ENCODE measurements at places on chromosomes 5 and 9. TPM values are rescaled to one million over a fixed set of nuclear protein-coding genes. Genes with fewer than 3 reads are reported as not detected.

GRCh38 chr5:1736889-1737711 lies 62.5 kb downstream of the MRPL36 start:
- DNase-seq = no peak

DNA sequence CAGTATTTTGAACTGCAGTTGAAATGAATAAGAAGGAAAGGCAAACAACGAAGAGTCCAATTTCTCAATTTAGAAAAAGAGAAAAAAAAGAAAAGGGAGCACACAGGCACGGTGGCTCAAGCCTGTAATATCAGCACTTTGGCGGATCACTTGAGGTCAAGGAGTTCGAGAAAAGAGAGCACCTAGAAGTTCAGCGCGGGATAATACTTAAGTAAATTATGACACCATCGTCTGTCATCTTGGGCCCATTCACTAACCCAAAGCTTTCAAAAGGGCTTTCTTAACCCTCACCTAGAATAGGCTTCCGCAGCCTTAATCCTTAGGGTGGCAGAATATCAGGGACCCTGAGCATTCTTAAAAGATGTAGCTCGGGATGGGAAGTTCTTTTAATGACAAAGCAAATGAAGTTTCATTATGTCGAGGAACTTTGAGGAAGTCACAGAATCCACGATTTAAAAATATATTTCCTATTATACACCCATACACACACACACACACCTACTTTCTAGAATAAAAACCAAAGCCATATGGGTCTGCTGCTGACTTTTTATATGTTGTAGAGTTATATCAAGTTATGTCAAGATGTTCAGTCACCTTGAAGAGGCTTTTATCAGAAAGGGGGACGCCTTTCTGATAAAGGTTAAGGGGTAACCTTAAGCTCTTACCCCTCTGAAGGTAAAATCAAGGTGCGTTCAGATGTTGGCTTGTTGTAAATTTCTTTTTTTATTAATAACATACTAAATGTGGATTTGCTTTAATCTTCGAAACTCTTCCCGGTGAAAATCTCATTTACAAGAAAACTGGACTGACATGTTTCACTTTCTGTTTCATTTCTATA lies 602 bp upstream of the CD274 start:
- peak; percentile 36 for DNase-seq

DNA sequence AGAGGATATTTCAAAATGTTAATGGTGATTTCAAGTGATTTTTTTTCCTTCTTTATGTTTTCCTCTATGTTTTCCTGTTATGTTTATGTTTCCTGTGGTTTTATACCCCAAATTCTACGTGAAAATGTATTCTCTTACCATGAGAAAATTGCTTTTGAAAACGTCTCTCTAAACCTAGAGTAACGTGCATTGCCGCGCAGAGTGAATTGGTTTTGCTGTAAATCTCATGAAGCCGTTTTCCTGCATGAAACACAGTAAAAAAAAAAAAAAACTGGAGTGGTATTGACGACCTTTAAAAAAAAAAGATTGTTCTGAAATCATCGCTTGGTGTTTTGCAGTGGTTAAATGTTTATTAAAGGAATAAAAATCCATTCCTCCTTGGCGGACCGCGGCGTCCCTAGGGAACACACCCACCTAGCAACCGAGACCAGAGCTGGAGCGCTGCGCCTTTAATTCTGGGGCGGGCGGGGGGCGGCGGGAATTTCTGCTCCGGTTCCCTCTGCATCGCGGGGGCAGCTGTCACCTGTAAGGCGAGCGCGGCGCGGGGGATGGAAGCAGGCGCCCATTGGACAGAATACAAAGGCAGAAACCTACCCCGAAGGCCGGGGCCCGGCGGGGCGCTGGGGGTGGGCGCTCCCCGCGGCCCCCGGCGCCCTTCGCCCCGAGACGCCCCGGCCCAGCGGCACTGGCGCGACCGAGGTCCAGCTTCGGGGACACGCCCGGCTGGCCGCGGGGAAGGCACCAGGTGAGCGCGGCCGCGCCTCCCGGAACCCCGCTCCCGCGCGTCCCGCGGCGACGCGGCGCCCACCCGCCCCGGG lies at the start of gene SOWAHA:
TSS of gene SOWAHA (plus strand) at position 522 of the 818 bp plus-strand sequence. CDS start 320 bp downstream, outside the sequence.
- DNase-seq = peak; percentile 20

DNA sequence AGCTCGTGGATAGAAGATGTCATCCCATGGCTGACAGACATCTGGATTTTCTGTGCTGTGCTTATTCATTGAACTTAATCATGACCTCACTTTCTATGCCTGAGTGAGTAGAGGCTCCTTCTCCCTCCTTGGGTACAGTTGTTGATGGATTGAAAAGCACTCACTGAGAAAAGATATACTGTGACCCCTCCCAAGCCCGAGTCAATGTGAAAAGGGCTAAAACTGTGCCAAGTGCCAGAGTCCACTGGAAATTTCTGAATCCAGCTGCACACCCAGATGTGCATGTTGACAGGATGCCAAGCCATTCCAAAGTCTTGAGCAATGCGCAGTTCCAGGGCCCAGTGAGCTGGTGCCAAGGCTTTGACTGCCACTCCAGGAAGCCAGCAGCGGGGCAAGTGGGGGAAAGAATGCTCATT lies 473.0 kb downstream of the NTRK2 start:
- peak; percentile 17 for DNase-seq

DNA sequence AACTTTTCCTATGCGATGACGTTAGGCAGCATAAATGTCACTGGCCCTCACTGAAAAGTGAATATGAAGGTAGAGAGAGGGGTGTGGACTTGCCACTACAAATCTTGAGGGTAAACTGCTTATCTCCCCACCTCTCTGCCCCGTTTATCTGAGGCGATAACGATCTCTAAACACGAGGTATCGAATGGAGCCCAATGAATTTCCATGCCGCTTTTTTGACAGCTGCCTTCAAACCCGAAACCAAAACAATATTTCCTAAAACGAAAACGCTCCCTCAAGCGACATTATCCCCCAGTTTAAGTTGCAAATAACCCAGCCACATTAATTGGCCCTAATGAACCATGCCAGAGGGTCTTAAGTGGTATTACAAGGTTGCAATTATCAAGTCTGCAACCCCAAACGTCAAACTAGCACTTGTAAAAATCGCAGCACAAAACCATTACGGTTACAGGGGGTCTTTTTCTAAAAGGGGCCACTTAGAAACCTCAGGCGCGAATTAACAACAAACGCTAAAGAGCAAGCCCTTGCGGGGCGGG lies 1.4 kb downstream of the NR3C1 start:
- DNase-seq = peak; percentile 27

SHOC1 gene
- not detected for total RNA-seq

Data from Daoy (cell line).